Stomach (tissue), 19 donors: ENCODE measurements at places on chromosomes 12 and 14. TPM values are rescaled to one million over a fixed set of nuclear protein-coding genes. Genes with fewer than 3 reads are reported as not detected.

TCTN1 gene
- 19.7 TPM for polyA plus RNA-seq

CLEC2A gene
- not detected for polyA plus RNA-seq

CCDC38 gene
- polyA plus RNA-seq: not detected

NPFF gene
- polyA plus RNA-seq: not detected

RD3L gene
- polyA plus RNA-seq: not detected

NINJ2 gene
- polyA plus RNA-seq: 5.2 TPM

TUNAR gene
- 0.10 TPM for polyA plus RNA-seq
